Activated CD4-positive, CD25-positive, alpha-beta regulatory T cell treated with anti-CD3 and anti-CD28 coated beads, Interleukin-2, amount 50 U/mL, for 16 hours (primary cell): ENCODE measurements at places on chromosomes 2 and 18.

DNA sequence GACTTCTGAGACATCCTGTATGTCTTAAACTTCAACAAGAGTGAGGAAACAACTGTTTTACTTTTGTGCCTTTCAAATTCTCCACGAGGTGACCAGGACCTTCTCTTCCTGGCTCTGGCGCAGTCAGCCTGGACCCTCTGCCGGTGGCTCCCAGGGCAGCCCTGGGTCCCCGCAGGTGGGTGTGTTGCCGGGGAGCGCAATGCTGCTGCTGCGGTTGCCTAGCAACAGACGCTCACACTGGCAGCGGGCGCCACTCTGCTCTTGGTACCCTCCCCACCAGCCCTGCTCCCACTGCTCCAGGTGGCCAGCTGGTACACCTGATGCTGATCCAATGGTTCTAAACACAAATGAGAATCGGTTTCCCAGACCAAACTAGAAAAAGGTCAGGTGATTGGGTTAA lies 58.7 kb downstream of the GNAL start:
- DNase-seq: no peak

DNA sequence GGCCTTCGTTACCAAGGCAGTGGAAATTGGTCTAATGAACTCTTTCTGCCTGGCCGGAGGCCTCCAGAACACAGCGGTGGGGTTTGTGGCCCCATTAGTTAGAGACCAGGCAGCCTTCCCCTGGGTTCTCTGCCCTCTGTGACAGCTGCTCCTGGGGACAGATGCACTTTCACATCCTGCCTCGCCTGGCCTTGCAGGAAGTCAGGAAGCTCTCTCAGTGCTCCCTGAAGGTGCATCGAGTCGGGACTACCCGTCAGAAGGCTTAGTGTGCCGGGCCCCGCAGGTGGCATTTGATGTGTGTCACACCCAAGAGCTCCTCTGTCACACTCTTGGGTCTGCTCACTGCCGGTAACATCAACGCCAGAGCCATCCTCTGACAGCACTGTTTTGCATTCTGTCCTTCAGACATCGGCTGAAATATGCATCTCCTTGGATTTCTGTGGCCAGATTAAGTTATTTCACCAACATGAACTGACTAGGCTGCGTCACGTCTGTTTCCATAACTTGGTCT lies 158.3 kb downstream of the LDLRAD4 start:
- DNase-seq: peak; percentile 51

GRCh38 chr2:85735691-85736090 lies 18.1 kb upstream of the ATOH8 start:
- DNase-seq: no peak

- no peak for DNase-seq
These were observed 153.7 kb upstream of the KCTD1 start for GRCh38 chr18:26702086-26702485.

DNA sequence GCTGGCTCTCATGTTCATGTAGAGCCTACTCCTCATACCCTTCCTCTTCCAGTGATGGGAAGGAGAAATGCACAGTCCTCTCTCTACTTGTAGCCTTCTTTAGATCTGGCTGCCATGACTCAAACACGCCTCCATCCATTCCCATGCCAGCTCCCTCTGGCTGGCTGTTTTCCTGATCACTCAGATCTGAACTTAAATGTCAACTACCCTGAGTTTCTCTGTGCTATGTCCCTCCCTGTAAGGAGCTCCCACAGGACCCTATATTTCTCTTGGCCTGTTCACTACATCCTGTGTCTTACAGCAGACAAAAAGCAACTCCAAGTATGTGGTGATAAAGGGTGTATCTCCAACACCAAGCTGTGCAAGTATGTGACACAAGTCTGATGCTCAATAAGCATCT lies 152.4 kb downstream of the TCF4 start:
- DNase-seq: no peak

- no peak for DNase-seq
These were observed 3.6 kb downstream of the GALNT3 start for GRCh38 chr2:165790466-165790865.

DNA sequence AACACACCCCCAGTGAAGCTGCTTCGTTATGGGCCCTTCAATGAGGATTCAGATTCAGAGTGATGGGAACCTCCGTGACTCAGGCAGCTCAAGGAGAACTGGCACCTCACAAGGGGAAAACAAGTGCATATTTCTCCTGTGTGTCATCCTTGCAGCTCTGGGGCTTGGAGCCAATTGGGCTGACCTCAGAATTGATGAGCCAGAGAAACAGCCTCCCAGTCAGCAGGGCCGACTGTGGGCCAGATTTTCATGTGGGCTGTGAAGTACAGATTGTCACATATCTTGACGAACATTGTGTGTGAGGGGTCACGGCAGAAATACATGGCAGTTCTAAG lies 189.6 kb upstream of the SP5 start:
- DNase-seq: no peak

- DNase-seq: no peak
These were observed 13.5 kb upstream of the LBH start for GRCh38 chr2:30217644-30218337.

GRCh38 chr2:96788442-96789244 lies 27.4 kb upstream of the CNNM3 start:
- DNase-seq: no peak

- DNase-seq: peak; percentile 47
These were observed 874 bp downstream of the CLIP4 start for GRCh38 chr2:29115797-29116781.

GRCh38 chr18:61734396-61734795 lies 158.4 kb downstream of the RNF152 start:
- no peak for DNase-seq
